ENCODE measurements at places on chromosomes 3 and 15.

GRCh38 chr3:61985020-61985419 lies 388.3 kb downstream of the FEZF2 start:
- DNase-seq = no peak

DNA sequence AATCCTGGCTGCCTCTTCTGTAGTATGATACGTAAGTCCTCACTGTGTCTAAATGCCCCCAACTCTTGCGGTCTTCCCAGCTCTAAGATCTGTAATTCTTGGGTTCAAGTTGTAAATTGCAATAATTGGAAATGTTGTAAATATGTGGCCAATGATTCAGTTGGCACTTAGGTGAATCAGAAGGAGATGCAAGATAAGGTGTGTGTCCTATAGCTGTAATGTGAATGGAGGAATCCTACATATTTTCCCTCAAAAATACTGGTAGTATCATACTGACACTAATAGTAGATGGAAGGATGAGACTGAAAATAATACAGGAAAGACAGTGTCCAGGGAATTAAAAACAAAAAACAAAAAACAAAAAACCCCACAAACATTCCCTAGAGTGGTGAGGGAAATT lies 3.5 kb upstream of the ST3GAL6 start:
- no peak for DNase-seq

GRCh38 chr3:72597756-72598195 lies 250.5 kb downstream of the SHQ1 start:
- DNase-seq = no peak

- DNase-seq = no peak
Measured at GRCh38 chr3:71258116-71258515, 325.4 kb downstream of the FOXP1 start.

GRCh38 chr15:59814409-59814808 lies 125.3 kb upstream of the BNIP2 start:
- no peak for DNase-seq

GRCh38 chr15:101246824-101247745 lies 4.8 kb downstream of the CHSY1 start:
- DNase-seq = no peak

DNA sequence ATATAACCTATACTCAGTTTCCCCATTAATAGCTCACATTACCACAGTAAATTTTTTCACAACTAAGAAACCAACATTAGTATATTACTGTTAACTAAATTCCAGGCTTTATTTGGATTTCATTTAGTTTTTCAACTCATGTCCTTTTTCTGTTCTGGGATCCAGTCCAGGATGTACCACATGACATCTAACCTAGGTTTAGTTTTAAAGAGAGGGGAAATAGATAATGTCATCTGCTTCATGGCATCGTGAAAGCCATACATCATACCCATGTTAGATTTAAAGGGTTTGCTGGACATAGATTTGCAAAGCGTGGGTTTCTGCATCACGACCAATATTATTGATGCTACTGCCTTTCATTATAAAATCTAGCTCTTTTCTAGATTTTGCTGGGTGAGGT lies 33.2 kb upstream of the RPP14 start:
- DNase-seq = no peak

- DNase-seq = no peak
Measured at GRCh38 chr3:138642927-138643253, 34.3 kb downstream of the FAIM start.

GRCh38 chr3:196166741-196167140 lies 44.5 kb downstream of the ZDHHC19 start:
- DNase-seq = no peak

- DNase-seq = no peak
Measured at GRCh38 chr3:52194485-52195290, 3.3 kb upstream of the ALAS1 start.

- DNase-seq = peak; percentile 86
Measured at GRCh38 chr15:79007066-79007465, 62.2 kb upstream of the CTSH start.

DNA sequence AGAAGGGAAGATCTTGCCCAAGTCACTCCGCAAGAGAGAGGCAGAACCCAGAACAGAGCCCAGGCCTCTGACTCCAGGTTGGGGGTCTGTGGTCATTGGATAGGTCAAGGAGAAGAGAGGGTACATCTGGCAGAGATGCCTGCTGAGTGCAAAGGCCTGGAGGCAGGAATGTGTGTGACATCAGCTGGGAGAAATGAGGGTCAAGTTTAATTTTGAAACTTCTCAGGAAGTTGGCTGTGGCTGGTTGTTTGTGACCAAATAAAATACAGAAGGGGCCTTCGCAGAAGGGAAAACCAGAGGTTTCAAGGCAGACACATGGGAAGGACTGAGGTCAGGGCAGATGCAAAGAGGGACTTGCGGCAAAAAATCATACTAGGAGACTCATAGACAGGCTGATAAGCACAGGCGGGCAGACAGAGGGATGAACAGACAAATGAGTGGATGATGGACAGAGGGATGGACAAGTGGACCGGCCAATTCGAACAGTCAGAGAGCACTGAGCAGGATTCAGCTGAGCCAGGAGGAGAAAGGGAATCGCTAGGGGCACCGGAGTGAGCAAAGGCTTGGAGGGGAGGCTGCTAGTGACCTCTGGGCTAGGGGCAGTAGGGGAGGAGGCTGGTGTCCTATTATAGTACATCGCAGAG lies 28.8 kb upstream of the CACNA2D2 start:
- DNase-seq = no peak

DNA sequence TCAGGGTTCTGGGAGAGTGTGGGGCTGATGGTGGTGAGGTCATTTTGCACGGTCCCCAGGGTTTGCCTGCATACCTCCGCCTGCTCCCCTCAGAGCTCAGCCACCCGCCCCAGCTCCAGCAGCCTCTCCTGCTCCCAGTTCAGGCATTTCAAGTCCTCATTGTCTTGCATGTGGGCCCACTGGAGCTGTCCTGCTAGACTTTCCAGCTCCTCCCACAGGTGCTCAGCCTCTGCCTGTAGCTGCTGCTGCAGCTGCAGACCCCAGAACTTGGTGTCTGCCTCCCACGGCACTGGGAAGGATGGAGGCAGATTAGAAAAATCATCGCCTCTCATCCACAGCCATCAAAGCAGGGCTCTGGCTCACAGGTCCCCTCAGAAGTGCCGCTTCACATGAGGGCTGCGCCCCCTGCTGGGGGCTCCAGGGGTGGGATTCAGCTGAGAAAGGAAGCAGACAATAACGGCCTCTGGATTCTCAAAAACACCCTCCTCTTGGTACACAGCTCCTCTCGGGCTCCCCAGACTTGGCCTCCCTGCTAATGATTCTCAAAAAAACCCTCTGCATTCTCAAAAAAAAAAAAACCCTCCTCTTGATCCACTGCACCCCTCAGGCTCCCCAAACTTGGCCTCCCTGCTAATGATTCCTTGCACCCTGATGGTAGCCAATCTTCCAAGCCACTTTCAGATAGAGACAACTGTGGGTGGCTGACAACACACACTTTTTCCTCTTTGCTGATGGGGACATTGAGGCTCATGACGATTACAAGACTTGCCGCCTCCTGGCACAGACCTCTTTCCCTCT lies 89.3 kb upstream of the C2CD4B start:
- peak; percentile 84 for DNase-seq

- DNase-seq = peak; percentile 26
Measured at GRCh38 chr3:193704431-193704830, 111.4 kb downstream of the OPA1 start.

DNA sequence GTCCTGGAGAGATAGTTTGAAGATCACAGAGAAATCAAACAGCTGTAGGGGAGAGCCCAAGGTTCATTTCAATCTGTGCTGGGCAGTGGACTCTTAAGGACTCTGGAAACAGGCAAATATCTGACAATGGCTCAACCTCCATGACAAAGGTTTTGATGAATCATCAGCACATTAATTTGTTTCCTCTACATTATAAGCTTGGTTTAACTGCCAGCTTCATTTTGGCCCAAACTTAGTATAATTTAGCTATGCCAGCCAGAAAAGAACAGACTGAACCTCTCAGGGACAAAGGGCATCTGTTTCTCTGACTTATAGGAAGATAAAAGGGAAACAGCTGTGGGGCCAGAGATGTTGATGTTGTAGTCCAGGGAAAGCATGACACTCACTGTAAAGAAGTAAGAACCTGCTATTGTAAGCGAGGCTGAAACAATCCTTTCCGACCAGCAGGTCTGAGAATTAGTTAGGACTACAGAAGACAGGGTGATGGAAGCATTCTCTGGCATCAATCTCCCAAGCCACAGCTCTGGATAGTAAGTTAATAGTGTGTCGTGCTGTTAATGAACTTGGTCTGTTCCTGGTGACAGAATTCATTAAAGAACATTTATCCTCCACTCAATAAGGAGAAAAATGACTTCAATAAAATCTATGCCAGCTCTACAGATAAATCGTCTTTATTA lies 110.1 kb downstream of the KCNMB2 start:
- no peak for DNase-seq

DNA sequence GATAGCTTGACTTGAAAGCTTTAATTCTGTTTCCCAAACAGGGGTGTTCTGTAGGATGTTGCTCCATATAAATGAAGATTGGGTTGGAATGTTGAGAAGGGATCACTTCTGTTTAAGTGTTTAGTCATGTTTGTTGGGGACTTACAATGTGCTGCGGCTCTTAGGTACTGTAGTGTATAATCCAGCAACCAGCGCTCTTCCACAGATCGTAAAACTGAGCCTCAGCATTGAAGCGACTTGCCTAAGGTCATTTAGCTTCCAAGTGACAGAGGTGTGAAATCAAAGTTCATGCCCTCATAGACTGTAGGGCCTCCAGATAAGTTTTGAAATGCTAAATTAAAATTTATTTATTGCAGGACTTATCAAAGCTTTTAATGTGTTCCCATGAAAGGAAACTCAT lies 1.8 kb downstream of the MKRN2 start:
- no peak for DNase-seq

All from WTC11 (cell line).